Retinal pigment epithelial cell (primary cell): ENCODE measurements at places on chromosomes 3 and 15.

- DNase-seq, result peak; percentile 94
Measured at GRCh38 chr15:31024330-31024729, 32.9 kb upstream of the MTMR10 start.

- no peak for DNase-seq
Measured at GRCh38 chr3:105622169-105622568, 246.6 kb downstream of the CBLB start.

DNA sequence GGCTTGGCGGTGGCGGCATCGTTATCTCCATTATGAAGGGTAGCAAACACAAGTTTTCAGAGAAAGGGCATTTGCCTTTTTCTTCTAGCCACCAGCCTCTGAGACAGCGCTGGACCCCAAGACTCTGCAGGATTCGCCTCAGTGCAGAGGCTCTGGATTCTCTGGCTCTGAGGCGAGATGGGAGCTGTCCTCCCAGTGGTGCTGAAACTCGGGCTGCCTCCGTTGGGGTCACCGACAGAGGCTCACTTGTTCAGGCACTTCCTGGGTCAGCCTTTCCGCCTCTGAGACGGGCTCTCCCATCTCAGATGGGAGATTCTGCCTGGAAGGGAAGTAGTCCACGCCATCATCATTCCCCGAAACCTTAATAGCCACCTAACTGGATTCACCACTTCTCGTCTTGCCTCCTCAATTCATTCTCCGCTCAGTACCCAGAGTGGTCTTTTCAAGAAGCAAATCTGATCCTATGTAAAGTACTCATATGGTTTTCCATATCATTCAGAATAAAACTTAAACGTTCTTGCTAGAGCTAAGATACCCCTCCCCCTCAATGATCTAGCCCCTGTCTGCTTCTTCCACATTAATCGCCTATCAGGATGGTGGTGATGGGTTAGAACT, 76.9 kb downstream of the RHCG start:
- no peak for DNase-seq

- no peak for DNase-seq
Measured at GRCh38 chr3:164113371-164114332, 964.6 kb downstream of the SI start.

DNA sequence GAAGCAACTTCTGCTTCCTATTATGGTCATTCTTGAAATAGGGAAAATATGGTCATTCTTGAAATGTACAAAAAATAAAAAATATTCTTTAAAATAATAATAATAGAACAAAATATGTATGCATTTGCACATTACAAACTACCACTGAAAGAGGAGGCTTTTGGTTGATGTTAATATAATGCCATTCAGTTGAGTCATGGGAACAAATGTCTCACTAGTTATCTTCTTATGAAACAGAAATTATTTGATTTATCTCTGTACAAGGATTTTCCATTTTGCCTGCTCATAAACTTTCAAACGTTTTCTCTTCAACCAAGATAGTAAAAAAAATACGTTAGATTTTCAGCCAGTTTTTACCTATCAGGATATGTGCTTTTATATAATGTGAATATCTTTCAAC, 1662.7 kb downstream of the OTOL1 start:
- no peak for DNase-seq

GRCh38 chr15:73978896-73979295, 13.2 kb downstream of the STOML1 start:
- DNase-seq, result no peak

- DNase-seq, result no peak
Measured at GRCh38 chr3:14512281-14512941, 27.7 kb downstream of the GRIP2 start.

DNA sequence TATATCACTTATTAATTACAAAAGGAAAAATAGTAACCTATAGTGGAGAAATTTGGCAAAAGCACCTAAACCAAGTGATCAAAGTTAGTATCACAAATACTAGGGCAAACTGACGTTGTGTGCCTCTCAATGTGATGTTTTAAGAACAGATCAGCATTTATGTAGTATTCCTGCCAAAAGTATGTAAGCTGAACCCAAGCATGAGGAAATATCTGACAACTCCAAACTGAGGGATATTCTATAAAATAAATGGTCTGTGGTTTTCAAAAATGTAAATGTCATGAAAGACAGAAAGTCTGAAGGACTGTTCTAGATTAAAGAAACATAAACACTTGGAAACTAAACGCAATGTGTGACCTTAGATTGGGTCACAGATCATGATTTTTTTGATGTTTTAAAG, 34.3 kb upstream of the PIK3CA start:
- no peak for DNase-seq

DNA sequence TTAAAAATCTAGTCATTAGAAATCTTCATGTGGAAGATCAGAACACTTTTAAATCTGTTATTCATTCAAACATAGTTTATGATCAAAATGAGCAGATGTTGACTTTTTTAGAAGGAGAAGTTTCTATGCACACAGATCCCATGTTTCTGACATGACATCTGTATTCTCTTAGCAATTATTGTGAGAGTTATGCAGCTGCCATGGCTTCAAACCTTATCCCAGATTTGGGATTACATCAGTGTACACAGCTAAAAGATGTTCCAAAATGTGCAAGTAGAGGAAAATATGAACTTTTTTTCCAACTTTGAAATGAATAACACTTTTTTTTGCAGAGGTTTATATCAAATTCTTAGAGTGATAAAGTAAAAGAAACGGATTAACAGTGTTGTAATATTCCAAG, 1166.9 kb downstream of the ZPLD1 start:
- DNase-seq, result no peak
